AG04450 (cell line): ENCODE measurements at places on chromosomes 12 and 14. TPM values are rescaled to one million over a fixed set of nuclear protein-coding genes. Genes with fewer than 3 reads are reported as not detected.

The TAS2R14 gene
- 2.1 and 3.2 TPM in 2 replicates for polyA plus RNA-seq

The KLRK1 gene
- polyA plus RNA-seq: not detected in 2 replicates

DNA sequence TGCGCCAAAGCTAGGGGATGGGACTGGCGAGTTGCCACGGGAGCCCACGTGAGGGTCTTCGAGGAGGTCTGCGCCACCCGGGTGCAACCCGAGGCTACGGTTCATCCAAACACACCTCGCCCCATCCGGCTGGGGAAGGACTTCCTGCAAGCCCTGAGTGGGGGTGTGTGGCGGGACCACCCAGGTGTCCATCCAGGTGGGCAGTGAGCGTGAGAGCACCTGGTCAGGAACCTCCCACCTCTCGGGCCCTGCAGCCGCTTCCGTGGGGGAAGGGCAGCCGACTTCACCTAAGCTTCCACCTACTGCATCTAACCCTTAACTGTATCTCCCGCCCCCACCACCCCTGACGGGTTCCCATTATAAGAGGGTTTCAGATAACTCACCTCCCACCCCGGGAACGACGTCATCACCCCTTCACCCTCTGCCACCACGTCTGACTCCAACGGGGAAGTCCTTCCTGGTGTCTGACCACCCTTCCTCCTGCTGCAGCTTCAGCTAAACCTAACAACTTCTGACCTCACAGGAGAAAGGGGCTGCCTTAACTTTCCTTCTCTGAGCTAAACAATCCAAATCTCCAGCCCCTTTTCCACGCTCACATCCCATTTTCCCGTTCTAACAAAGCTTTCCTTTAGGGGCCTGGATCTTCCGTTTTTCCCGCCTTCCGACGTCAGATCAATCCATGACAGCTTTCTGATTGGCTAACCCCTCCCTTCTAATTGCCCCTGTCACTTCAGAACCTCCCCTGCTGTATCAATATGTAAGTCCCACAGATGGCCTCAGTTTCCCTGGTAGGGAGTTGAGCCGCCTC lies 27.4 kb upstream of the SMUG1 start:
- DNase-seq: no peak

GRCh38 chr12:26122061-26122680 lies 2.7 kb downstream of the BHLHE41 start:
- DNase-seq: no peak

- peak; percentile 37 for DNase-seq
These were observed 27.4 kb downstream of the ABCD4 start for GRCh38 chr14:74275241-74275841.

GRCh38 chr12:5442251-5443006 lies 10.5 kb downstream of the NTF3 start:
- DNase-seq: no peak

- DNase-seq: no peak
These were observed 238.7 kb upstream of the SEL1L start for GRCh38 chr14:81772381-81772780.

DNA sequence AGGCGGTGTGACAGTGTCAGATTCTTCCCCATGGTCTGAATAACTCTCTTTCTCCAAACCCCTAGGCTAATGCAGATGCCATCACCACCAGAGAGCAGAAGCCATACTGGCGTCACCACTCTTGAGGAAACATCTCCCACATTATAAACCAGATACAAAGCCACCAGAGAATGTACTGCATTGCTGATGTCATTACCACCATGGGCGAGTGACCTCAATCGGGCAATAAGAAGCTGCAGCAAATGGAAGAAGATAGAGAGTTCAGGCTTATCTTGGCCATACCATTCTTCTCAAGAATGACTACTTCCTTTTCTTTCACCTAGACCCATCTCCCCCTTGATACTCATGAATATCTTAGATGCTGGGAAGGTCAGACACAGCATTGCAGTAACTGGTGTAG lies 1157.2 kb downstream of the TMEM121 start:
- no peak for DNase-seq

DNA sequence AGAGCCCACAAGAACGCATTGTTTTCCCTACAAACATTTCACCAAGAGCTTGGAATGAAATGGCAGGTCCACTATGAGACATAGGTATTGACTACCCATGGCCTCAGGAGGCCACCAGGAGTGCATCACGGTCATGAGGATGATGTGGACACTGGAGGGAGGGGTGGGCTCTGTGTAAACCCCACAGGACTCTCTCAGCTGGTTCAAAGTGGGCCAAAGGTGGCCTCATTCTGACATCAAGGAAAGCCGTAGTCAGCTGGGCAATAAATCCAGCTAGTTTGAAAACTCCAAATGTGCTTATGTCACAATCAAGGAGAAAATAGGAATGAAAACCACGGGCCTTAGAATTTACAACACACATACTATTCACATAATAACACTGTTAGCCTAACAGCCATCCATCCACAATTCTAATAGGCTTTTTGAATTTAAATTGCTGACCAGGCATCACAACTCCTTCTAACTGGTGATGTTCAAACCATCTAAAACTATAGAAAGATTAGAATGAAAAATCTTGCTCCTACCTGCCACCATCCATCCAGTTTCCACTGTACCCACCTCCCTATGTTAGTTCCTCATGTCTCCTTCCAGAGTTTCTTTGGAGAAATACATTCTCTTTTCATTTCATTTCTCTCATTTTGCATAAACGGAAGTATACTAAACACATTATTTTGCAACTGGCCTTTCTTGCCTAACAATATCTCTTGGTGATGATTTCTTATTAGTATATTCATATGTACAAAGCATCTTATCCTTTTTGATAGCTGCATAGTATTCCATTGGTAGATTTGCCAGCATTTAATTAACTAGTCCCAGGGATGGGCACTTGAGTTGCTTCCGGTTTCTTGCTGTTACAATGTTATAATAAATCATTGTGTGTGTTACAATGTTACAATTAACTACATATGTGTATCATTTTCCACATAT lies 21.5 kb downstream of the CMKLR1 start:
- DNase-seq: no peak

- DNase-seq: no peak
These were observed 53.5 kb downstream of the CKAP4 start for GRCh38 chr12:106194351-106194750.
